ENCODE measurements at places on chromosomes 3 and 15.

GRCh38 chr3:190854062-190854461 is 8.4 kb downstream of the GMNC start:
- no peak for DNase-seq

DNA sequence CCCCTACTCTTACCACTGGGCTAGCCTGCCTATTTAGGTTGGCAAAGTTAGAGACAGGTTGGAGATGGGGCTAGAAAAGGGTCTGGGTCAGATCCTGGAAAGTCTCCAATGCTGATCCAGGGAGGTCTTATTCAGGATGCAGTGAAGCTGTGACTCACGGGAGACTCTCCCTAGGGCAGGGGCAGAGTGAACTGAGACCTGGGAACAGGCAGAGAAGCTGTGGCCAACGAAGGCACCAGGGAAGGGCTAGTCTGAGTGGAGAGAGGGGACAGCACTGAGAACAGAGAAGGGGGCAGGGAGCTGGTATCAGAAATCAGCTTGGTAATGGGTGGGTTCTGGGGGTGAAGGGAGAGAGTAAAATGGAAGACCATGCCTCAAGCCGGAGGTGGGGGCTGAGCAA is 2.2 kb downstream of the LTF start:
- no peak for DNase-seq

GRCh38 chr3:74518610-74519009 is 95.8 kb downstream of the CNTN3 start:
- DNase-seq: no peak

GRCh38 chr3:142243134-142243533 is 17.7 kb upstream of the GK5 start:
- DNase-seq: no peak

- DNase-seq: no peak
These were observed 413.0 kb upstream of the RBMS3 start for GRCh38 chr3:28867836-28868235.

DNA sequence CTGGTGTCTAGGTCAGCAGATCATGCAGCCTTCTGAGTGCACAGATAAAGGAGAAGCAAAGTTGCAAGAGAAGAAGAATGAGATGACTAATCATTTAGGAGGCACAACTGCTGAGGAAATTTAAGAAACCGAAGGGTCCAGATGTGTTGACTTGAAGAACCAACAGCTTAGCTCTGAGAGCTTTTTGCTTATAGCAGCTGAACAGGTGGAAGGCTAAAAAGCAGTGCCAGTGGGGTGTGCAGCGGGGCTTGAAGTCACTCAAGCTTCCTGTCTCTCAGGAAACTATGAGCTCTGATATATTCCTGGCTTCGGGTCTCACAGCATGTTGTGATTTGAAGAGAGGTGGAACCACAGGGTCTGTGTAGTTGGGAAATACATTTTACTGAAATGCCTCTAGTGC is 305.7 kb downstream of the RYR3 start:
- no peak for DNase-seq

GRCh38 chr15:83046558-83047127 is 20.4 kb downstream of the BTBD1 start:
- no peak for DNase-seq

GRCh38 chr15:29677455-29677854 is 144.8 kb downstream of the TJP1 start:
- no peak for DNase-seq

DNA sequence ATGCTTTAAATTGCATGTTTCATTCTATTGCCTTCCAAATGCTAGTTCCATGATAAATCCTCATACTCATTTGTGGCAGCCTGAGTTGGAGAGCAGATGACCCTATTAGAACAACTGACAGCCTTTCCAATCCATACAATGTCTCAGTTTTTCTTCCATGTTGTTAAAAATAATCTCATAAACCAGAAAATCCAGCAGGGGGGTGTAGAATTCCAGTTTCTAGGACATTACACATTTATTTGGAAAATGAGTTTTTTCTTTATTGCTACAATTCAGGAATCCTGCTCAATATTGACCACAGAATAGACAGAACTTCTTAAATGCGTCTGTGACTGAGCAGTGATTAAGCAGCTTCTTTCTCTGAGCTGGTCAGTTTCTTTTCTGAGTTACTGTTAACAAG is 174.2 kb upstream of the ATP10A start:
- no peak for DNase-seq

- DNase-seq: no peak
These were observed 96.4 kb downstream of the TPRA1 start for GRCh38 chr3:127493924-127494646.

DNA sequence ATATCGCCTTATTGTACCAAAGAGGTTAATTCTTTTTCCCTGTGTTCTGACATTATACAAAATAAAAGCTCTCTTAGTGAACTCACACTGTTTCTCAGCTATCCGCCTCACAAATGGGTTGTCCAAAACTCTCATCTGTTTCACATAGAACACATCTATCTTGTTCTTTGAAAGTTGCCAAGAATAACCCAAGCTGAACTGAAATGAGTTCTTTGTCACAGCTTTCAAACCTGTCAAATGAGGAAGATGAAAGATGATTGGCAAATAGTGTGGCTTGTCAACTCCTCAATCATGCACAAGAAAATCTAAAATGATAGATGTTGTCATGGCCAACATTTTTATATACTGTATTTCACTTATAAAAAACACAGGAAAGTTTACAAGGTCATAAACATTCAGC is 168.1 kb upstream of the OSTN start:
- no peak for DNase-seq

DNA sequence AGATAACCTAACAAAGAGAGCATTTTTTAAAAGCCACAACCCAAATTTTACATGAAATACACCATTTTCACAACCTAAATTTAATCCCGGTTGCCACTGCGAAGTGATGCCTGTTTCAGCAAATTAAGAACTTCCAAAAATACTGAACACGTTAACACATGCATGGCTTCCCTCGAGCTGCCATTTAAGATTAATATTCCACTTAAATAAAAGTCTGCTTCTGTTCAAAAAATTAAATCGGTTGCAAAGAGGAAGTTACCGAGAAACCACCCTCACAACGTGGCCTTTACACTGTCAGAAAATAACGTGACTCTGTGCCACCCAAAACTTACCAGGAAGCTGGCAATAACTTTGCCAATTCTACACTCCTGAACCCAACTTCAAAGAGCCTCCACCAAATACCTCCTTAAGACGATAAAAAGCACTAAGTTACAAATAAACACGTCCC is 1.2 kb downstream of the TBL1XR1 start:
- DNase-seq: no peak

- DNase-seq: no peak
These were observed 228.0 kb downstream of the XXYLT1 start for GRCh38 chr3:195042743-195043606.

DNA sequence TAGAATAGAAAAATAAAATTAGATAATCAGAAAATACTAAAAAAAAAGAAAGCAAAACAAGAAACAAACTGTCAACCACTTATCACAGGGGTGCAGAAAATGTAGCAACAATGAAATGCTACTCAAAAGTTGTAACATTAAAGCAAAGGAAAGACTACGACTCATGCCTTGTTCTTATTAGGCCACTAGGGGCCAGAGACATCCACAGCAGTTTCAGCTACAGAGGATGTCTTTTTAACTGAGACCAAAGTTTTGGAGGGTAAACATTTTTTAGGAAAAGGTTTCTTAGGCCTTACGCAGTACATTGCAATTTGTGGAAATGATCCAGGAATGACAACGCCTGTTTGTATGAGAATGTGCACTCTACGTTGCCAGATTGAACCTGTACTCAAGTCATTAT is 15.4 kb upstream of the CADM2 start:
- no peak for DNase-seq

DNA sequence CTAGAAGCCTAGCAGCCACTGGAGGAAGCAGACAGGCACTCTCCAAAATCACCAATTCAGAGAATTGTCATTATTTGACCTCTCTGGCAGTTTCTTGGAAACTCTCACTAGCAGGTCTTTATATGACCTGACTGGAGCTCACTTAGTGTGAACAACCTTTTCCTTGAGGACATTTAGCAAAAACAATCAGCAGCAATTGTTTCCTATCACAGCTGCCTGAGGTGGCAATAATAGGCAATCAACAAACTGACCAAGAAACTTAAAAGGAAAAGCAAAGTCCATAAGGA is 162.4 kb upstream of the STT3B start:
- no peak for DNase-seq

- no peak for DNase-seq
These were observed 213.4 kb upstream of the NANOGP8 start for GRCh38 chr15:35298509-35298908.

GRCh38 chr3:53628536-53629401 is 134.4 kb downstream of the CACNA1D start:
- DNase-seq: no peak

- DNase-seq: peak; percentile 36
These were observed 138.5 kb upstream of the HES1 start for GRCh38 chr3:193997228-193998122.

DNA sequence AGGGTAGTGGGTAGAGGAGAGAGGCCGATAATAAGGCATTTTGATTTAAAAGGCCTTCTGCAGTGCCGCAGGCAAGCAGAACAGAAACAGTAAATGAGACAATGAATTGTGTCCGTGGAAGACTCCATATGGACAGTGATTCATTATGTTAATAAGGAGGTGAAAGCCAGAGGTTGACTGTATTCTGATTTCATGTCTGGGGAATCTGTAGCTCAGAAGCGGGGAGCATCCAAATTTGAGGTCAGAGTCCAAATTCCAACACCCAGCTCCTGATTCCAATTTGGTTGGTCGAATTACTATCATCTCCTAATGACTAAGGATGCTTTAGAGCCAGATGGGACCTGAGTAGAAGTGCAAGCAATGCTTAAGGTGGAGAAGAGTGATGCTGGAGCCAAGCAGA is 1.0 kb upstream of the TBC1D21 start:
- no peak for DNase-seq

DNA sequence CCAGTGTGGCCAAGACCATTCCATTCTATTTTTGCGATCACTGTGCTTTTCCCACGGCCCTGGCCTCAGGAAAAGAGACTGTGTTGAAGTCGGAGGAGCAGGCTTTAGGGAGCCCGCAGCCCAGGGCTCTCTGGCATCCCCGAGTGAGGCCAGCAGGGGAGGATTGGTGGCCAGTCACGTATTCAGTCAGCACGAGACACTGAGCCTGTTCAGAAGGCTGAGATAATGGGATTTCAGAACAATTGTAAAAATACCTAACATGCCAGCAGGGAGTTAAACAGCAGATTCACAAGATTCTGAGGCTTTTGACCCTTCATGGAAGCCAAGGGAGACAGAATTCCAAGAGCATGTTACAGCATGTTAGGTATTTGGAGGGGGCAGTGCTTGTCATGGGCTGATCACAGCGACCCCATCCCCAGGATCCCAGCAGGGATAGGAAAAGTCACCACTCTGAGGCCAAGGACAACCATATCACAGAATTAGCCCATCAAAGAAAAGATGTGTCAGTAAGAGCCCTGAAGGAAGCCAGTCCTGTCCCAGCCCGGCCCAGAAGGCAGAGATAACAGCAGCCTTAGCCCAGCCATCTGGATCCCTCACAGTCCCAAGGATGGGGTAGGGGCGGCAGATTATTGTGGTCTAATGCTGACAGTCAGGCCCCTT is 40.6 kb downstream of the AMOTL2 start:
- DNase-seq: no peak

DNA sequence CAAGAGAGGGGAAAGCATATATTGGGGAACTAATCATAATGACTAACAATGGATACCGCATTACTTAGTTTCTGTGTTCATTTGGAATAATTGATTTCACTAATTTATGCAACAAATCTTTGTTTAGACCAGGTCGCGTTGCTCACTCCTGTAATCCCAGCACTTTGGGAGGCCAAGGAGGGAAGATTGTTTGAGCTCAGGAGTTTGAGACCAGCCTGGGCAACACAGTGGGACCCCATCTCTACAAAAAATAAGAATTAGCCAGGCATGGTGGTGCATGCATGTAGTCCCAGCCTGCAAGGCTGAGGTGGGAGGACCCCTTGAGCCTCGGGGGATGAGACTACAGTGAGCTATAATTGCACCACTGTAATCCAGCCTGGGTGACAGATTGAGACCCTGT is 585.7 kb upstream of the CBLB start:
- no peak for DNase-seq

- DNase-seq: no peak
These were observed 77.1 kb downstream of the CORO2B start for GRCh38 chr15:68655686-68656437.

GRCh38 chr3:73144276-73144675 is 82.8 kb downstream of the EBLN2 start:
- DNase-seq: no peak

DNA sequence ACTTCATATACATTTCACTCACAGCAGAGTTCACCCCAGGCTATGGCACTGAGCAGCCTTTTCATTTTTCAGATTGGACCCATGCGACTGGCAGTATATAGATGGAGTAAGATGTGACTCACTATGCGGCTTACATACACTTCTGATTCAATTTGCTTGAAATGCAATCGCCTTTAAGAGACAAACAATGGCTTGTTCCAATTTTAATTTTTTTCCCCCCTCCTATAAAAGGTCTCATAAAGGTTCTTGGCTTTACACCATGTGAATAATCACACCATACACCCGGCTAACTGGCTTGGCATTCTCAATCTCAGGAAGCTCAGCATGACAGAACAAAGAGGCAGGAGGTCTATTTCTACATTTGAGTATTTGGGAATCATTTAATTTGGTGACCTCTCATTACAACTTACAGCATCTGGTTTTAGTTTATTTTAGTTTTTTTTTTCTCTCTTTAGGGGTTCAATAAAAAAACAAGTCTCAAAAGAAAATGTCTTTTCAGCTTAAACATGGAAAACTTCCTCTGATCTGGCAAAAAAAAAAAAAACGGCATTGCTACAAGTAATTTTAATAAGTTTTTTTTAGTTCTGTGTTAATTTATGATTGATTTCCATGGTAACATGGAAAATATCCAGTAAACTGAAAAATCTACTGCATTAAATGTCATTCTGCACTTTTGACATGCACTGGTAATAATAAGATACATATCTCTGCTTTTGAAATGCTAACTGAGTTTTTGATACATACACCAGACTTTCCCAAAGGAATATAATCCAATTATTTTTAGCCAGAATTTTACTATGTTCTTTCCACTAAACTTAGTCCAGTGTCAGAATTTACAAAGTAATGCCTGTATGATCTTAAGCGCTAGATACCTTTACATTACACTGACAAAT is 38.8 kb downstream of the GADL1 start:
- DNase-seq: no peak

DNA sequence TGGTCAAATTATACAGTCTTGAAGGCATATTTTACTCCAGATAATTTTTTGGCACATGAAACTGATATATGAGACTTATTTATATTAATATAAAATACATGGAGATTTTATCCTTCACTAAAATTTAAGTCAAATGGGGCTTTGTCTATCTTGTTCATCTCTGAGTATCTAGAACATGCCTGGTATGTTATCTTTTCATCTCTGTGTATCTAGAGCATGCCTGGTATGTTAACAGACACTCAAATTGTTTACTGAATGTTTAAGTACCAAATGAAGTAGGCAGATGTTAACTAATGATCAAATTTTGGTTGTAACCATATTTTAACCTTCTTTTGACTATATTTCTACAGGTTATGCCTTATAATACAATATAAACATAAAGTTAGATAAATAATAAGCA is 7.7 kb downstream of the GTF2A2 start:
- no peak for DNase-seq

- no peak for DNase-seq
These were observed 67.6 kb downstream of the EFCAB12 start for GRCh38 chr3:129360705-129361460.

- DNase-seq: no peak
These were observed 71.6 kb downstream of the SUMF1 start for GRCh38 chr3:4395448-4395847.
